Stimulated activated CD4-positive, alpha-beta T cell treated with anti-CD3 and anti-CD28 coated beads, Interleukin-4, amount 100 ng/mL, for 24 hours (primary cell): ENCODE measurements at places on chromosomes 2 and 18.

DNA sequence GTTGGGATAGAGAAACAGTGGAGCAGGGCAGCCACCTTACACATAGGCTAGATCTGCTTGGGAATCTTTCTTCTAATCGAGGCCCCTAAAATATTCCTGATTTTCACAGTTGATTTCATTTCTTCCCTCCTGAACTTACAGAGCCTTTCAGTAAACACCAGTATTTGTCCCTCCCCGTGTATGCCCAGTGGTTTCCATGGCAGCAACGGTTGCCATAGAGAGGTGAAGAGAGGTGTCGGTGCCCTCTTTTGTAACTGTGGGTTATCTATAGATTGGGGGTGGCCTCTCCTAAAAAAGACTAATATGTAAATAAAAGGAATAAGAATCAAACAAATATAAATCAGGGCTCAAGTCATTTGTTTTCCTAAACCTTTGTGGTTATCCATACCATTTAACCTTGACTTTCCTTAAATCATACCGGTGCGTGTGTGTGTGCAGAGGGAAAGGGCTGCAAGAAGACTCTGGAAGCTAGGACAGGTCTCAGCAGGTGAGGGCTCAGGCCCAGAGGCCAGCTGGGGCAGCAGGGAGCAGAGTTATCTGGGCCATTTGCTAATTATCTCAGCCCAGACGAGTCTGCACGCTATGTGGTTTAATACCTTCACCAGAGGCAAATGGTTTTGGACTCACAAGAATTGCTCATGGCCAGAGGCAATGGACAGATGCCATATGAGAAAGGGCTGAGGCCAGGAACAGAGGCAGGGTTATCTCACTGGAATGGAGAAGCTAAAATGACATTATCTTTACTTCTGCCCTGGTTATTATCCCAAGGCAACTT is 35.5 kb downstream of the LIPG start:
- no peak for DNase-seq

DNA sequence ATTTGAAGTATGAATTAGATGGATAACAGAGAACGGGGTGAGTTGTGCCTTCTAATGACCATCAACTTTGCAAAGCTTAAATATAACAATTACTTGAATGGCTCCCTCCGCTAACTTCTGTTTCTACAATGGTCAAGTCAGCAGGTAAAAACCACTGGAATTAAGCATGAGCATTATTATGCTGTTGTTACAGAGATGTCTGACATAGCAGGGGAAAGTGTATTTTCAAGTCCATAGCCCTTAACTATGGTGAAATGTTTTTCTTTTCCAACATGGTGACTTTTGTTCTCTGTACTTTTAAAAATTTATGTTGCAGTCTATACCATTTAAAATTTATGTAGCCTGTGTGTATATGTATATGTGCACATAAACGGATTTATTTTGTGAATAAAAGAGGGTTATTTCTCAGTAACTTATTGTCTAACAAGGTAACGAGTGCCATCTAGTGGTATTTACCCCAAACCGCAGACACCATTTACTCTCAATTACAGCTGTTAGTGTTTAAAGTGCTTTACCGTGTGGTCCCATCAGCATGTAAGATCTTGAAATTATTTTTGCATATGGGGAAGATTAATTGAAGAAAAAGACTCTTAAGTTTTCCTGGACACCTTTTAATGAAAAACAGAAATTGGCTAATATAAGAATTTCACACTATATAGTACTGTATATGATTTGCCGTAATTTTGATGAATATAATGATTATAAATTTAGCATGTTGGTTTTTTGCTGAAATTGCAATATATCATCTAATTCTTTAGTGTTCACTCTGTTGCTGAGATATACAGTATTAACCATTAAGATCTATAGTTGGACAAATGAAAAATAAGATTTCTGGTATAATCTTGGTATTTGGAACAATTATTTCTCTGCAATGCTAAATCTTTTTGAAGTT is 78.2 kb downstream of the UBE2E3 start:
- peak; percentile 57 for DNase-seq

DNA sequence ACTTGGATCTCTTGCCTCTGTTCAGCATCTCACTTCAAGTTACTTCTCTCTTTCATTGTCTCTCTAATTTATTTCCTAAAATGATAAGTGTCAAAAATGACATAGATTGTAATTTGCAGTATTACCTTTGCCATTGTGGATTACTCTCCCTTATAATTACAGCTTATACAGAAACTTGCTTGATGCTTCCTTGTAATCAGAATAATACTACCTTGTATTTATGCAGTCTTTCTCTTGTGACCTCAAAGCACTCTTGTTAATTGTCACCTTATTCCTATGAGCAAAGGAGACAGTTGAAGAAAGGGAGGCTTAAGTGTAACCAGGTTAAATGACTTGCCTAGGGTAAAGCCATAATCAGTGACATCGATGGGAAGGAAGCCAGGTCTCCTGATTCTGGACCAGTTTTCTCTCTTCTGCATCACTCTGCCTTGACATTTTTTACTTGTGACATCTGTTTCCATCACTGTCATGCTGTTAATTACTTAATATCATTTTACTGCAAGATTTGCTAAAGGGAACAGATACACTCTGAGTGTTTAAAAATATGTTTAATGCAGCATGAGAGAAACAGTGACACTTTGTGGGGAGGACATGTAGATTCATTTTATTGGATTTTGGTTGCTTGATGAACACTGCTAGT is 388.6 kb downstream of the PARD3B start:
- DNase-seq = no peak

- DNase-seq = no peak
Measured at GRCh38 chr18:45024357-45025088, 343.8 kb downstream of the SETBP1 start.

DNA sequence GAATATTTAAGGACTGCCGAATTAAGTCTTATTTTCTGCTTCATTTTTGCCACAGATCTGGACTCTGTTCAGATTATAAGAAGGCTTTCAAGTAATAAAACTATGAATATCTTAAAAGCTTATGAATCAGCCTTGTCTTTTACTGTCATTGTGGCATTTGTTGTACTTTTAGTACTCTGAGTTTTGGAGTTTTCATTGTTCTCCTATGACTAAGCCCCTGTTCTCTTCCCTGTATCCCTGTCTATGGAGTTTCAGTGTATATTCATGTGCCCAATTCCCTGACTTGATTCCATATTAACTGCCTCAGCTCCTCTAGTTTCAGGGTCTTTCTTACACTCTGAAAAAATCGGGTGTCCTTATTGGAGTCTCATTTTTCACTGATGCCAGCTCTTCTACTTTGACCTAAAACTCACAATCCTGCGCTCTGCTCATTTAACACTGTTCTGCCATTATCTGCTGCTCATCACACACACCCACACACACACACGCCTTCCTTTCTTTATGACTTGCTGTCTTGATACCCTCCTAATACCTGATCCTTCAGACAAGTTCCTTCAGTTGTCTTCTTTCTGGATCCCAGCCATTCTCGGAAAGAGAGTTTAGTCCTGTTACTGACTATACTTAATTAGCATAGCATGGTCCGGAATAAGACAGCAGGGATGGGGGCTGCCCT is 511.8 kb downstream of the CPS1 start:
- DNase-seq = no peak

GRCh38 chr2:186460465-186460864 is 25.6 kb upstream of the ZC3H15 start:
- no peak for DNase-seq

GRCh38 chr2:51379997-51380396 is 348.1 kb upstream of the NRXN1 start:
- no peak for DNase-seq
